ENCODE measurements at places on chromosomes 4 and X. TPM values are rescaled to one million over a fixed set of nuclear protein-coding genes. Genes with fewer than 3 reads are reported as not detected.

The NKRF gene
- total RNA-seq = 17.0 TPM

The NFKB1 gene
- 18.0 TPM for total RNA-seq

The EREG gene
- total RNA-seq = 13.3 TPM

The CSN1S1 gene
- not detected for total RNA-seq

The LONRF3 gene
- total RNA-seq = 2.5 TPM

The VSIG4 gene
- total RNA-seq = not detected

The P2RY8 gene
- total RNA-seq = not detected

The GLOD5 gene
- not detected for total RNA-seq

The KCND1 gene
- total RNA-seq = 0.92 TPM

The DGAT2L6 gene
- not detected for total RNA-seq
